ENCODE measurements at places on chromosomes 2 and 18. TPM values are rescaled to one million over a fixed set of nuclear protein-coding genes. Genes with fewer than 3 reads are reported as not detected.

Gene TUBA4B
- not detected for polyA plus RNA-seq

Gene MEIS1
- 15.3 TPM for polyA plus RNA-seq

- DNase-seq: peak; percentile 67
These were observed 818 bp upstream of the IKZF2 start for GRCh38 chr2:213152065-213152794.

- no peak for DNase-seq
These were observed 91.1 kb upstream of the REG3A start for GRCh38 chr2:79250656-79251055.

Gene SP9
- polyA plus RNA-seq: 0.12 TPM

Gene NR4A2
- polyA plus RNA-seq: 1.4 TPM

DNA sequence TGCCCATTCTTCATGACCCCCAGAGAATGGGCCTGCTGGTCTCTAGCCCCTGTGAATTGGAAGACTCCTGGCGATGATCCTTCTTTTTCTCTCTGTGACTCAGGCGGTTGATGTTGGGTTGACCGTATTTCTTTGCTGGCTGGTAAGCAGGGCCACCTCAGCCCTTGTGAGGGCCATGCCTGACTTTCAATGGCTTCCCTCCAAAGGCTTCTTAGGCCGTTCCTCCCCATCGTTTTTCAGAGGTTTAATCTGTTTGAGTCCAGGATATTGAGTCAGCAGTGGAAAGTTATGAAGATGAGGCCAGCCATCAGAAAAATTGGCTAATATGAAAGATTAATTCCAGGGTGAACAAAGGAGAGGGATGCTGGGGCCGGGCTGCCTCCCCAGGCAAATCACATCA lies 13.6 kb downstream of the HPCAL1 start:
- DNase-seq: no peak

DNA sequence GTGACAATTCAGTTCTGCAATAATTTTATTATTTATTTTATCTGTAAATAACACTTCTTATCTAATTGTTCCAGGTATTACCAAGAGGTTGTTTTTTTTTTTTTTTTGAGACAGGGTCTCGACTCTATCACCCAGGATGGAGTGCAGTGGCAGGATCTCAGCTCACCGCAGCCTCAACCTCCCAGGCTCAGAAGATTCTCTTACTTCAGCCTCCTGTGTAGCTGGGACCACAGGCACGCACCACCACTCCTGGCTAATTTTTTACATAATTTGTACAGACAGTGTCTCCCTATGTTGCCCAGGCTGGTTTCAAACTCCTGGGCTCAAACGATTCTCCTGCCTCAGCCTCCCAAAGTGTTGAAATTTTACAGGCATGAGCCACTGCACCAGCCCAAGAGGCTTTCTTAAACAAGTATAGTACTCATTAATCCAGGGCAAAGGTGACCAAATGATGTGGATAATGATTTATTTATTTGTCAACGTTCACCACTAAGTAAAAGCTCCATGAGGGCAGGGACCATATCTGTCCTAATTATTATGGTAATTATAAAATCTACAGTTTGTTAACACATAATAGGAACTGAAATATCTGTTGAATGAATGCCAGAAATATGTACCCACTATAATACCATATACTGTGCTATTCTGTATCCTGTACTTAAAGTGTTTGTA lies 12.0 kb downstream of the STK17B start:
- DNase-seq: no peak

Gene CTNNA2
- polyA plus RNA-seq: 1.0 TPM

Gene NEU2
- polyA plus RNA-seq: not detected

- no peak for DNase-seq
These were observed 125.7 kb downstream of the KCTD1 start for GRCh38 chr18:26422472-26423162.

DNA sequence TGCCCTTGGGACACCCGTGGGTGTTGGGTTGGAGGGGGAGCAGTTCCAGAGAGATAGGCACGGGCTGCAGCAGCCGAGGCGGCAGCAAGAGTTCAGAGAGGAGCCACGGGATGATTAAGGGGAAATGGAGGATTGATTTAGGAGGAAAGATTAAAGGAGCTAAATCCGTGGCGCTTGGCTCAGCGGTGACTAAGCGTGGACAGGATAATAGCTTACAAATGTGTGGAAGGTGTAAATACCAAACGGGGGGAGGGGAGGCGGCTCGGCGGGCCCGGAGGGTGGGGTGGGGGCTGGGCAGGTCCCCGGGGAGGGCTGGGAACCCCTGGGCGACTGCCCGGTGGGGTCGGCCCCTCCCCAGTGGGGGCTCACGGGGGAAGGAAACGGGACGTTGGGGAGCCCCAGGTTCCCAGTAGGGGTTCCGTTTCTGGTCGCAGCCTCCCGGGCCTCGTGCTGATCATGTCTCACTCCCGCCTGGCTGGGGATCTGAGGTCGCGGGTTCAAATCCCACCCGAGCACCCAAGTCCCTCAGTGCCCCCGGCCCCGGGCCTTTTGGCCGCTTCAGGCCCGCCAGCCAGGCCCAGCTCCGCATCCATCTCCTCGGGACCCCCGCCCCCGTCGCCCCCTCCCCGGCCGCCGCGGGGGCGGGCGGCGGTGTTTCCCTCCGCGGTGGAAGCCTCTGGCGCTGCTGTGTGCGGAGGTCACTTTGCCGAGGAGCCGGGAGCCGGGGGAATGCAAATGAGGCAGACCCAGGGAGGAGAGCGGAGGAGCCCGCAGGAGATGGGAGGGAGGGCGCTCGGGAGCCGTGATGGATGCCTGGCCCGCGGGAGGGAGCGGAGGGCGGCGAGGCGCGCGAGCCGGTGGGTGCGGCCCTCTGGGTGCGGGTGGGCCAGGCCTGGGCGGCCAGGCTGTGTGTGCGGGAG lies 8.1 kb downstream of the ASIC4 start:
- no peak for DNase-seq

DNA sequence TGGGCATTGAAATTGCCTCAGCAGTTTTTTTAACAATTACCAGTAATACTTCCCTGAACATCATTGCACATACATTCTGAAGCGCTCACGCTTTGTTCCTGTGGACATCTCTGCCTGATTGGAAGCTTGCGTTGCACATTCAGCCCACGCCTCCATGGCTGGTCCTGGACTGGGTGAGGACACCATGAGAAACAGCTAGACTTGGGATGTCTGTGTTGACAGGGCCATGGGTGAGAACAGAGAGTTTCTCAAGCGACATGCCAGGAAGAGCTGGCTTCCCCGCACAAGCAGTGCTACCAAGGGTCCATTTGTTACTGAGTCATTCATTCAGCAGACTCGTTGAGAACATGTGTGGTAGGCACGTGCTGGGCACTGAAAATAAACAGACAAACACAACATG lies 166.3 kb downstream of the GBX2 start:
- no peak for DNase-seq

Gene LYG2
- 0.53 TPM for polyA plus RNA-seq

- peak; percentile 69 for DNase-seq
These were observed 11.5 kb upstream of the DIPK1C start for GRCh38 chr18:74468547-74469061.

Gene CPLX4
- not detected for polyA plus RNA-seq

DNA sequence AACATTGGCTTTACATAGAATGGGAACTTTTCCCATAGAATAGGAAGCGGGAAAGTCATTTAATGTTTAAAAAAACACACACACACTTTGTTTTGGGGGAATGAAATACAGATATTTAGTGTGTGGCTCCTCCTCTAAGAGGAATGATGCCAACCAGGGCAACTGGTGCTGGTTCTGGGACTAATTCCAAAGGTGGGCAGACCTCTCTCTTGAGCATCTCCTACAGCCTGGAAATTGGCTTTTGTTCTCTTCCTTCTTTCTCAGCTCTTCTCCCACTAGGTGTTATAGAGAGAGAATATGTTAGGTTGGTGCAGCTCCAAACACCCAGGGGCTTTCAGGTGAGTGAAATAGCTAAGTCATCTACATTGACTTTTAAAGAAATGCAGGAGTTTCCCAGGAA lies 190.1 kb downstream of the RAD51AP2 start:
- DNase-seq: no peak

Gene MAL
- polyA plus RNA-seq: 4.5 TPM

DNA sequence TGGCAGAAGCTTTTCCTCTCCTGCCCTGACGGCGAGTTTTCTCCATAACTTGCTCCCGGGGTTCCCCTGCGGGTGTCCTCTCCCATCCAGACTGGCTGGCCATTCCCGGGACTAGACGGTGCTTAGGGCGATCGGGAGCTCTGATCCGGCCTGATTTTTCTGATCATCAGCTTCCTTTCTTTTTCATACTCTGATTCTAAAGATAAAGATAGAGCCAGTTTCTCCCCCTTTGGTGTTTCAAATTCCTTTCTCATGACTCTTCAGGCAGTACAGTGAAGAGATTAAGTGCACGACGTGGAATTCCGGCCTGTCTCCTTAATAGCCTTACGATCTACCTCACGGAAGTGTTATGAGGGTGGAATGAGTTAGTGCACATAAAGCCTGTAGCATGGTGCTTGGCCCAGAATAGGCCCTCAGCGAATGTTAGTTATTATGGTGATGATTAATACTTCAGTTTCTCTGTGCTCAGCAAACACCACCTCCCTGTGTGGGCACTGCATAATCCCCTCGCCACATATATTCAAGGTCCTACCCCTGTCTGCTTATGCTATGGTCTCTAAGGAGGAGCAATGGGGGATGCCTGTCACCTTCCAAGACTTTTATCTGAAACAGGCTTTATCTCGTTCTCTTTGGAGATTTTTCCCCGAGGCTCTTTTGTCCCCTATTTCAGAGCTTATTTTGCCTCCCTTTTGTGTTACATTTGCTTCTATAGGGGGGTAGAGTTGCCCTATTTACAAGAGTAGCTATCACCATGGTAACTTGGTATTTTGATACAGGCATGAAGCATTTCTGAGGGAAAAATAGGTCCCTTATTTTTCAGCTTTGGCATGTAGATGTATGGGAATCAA lies 254.8 kb downstream of the CDH2 start:
- no peak for DNase-seq

Gene TMEM247
- not detected for polyA plus RNA-seq

- peak; percentile 61 for DNase-seq
These were observed 481.0 kb downstream of the TNS1 start for GRCh38 chr2:217521820-217522219.

Gene CAPN14
- polyA plus RNA-seq: not detected

Gene UGT1A10
- polyA plus RNA-seq: not detected

DNA sequence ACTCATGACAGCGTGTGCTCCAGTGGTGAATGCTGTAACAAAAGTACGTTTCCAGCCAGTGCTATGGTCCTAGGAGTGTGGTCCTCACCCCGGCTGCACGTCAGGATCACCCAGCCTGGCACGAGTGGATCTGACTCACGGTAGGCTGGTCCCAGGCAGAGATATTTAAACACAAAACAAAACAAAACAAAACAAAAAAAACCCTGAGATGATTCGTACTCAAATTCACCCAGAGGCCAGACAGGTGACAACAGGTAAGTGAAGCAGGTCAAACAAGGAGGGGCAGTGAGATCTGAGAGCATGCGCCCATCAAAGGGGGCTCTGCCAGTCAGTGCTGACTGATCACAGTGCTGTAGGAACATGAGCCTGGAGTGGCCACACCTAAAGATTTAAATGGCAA lies 43.2 kb downstream of the C2orf76 start:
- no peak for DNase-seq

Gene RGPD3
- polyA plus RNA-seq: 0.07 TPM

Gene NT5C1B
- polyA plus RNA-seq: 0.40 TPM

Gene CPS1
- 3.7 TPM for polyA plus RNA-seq

- DNase-seq: no peak
These were observed 4.5 kb downstream of the IDH1 start for GRCh38 chr2:208250388-208250787.

Gene ATP6V1C2
- polyA plus RNA-seq: 2.3 TPM

DNA sequence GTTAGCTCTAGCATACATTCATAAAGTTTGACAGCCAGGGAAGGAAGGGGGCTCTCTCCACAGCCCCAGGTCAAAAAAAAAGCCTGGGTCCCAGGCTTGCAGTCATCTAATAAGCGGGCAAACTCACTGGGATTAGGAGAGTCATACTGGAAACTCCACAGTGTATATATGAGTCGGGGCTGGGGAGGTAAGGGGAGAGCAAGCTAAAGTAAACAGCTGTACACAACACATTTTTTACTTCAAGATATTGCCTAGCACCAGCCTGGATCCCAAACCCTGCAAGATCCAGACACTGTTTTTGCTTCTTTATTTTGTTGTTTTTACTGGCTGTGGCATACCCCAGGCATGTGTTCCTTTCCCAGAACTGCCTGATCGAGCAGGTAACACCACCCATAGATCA lies 291.3 kb upstream of the TANK start:
- DNase-seq: no peak

Gene ATOH8
- polyA plus RNA-seq: 11.6 TPM

GRCh38 chr18:8468921-8469335 lies 140.3 kb upstream of the RAB12 start:
- peak; percentile 34 for DNase-seq

Gene RNPEPL1
- 44.5 TPM for polyA plus RNA-seq

Gene UPP2
- not detected for polyA plus RNA-seq

DNA sequence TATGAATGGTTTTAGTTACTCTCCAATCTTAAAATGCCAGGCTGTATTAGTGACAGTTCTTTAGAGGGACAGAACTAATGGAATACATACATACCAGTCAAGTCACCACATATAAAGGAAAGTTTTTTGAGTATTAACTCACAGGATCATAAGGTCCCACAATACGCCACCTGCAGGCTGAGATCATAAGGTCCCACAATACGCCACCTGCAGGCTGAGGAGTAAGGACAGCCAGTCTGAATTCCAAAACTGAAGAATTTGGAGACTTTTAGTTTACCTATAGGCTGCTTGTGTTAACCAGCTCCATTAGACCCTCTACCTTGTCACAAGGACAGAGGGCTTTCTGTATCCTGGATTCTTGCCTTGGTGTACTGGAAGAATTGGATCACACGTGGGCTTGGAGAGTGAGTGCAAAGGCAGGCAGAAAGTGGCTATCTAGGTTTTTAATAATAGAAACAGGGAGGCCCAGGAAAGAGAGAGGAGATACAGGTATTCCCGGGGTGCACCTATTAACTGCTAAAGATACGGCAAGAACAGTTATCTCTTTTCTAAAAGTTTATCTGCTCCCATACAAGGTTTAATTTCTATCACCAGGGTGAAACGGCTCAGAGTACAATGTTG lies 234.9 kb upstream of the CYRIA start:
- DNase-seq: no peak

Gene DLGAP1
- 3.2 TPM for polyA plus RNA-seq

- no peak for DNase-seq
These were observed 226.4 kb downstream of the PIK3C3 start for GRCh38 chr18:42181474-42181873.

Gene TMEM37
- polyA plus RNA-seq: 6.6 TPM

DNA sequence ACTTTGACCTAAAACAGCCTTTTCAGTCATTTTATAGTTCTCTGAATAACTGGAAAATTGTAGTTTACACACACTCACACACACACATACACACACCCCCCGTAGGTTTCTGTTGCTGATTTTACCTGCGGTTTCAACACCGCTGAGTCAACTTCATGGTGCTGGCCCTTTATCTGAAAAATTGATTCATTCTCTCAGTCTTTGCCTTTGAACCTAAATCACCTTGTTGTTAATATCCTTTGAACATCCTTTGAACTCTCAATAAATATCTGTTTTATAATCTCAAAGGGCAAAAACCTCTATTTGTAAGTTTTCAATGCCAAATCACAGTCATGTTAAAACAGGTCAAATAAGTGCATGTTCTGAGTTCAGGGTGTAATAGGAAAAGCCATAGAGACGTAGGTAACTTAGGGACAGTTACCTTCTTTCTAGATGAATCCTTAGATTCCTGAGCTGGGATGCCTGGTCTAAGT lies 109.0 kb upstream of the BZW1 start:
- no peak for DNase-seq

Gene NPC1
- 25.6 TPM for polyA plus RNA-seq

GRCh38 chr2:231146665-231147064 lies 21.8 kb upstream of the HTR2B start:
- DNase-seq: no peak
